ENCODE measurements at places on chromosomes 7 and 10.

GRCh38 chr10:99393036-99393435 is 37.4 kb downstream of the GOT1 start:
- no peak for DNase-seq

DNA sequence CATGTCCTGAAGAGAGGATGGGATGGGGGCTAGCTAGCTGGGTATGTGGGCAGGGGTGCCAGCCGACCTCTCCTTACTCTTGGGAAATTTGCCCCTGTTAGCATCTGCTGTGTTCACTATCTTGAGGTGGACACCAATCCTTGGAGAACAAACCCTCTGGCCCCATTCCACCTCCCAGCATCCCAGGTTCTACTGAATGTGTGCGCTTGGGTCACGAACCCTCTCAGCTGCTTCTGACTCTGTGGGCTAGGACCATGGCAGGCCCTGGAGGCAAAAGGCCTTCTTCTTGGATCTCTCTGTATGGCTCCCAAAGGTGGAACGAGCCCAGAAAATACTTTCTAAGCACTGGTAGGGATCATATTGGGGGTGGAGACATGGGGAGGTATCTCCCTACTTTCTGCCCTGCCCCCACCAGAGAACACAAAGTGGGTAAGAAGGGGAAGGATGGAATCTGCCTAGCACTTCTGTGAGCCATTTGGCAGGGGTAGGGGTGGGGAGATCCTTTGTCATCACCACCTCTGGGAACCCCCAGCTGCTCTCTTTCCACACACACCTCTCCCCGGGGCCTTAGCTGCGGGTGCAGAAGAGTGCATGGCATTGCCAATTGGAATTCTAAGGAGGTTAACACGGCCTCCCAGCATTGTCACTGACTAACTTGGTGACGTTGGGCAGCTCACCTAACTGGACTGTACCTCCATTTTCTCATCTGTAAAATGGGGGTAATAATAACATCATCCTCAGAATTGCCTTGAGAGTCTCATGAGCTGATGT is 7.7 kb downstream of the UNC5B start:
- DNase-seq: no peak

GRCh38 chr10:123421461-123421860 is 244.7 kb upstream of the GPR26 start:
- peak; percentile 63 for DNase-seq

DNA sequence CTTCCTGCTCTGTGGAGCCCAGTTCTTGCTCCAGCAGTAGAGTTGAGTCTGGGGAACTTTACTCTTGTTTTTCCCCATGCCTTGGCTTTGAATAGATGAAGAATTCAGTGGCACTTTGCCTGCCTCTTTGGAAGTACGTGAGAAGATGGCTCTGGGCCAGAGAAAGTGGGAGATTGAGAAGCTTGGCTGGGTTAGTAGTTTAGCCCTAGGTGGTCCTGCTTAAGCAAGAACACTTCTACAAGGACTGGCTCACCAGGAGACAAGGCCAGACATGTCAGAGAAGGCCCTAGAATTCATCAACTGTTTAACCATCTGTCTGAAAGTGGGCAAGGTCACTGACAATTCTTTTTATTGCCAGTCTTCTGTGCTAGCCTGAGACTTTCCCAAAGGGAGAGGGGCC is 410.3 kb downstream of the TYW1 start:
- DNase-seq: no peak

All from putamen (tissue), 1 donor.